ENCODE measurements at places on chromosomes 12 and 14.

DNA sequence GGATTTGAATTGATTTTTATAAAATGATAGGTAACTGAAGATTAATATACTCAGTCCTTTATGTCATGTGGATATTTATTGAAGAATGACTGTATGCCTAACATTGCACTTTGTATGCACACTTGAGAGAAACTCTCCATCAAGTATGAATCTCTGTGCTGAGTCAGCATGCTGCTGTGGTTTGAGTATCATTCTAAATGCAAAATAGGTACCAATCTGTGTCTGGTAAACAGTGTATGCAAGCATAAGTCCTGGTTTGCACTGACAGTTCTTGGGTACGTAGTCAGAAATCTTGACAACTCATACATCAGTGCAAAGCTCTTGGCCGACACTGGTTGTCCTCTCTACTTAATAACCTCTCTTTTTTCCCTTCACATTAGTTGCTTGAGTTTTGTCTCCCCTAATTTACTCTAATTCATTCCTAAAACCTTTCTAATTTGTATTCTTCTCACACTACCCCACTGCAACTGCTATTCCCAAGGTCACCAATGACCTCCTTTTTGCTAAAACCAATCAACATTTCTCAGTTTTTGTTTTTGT is 21.8 kb downstream of the MGAT4C start:
- no peak for DNase-seq

- no peak for DNase-seq
Observed at GRCh38 chr12:68259318-68259940, 6.0 kb upstream of the IL22 start.

DNA sequence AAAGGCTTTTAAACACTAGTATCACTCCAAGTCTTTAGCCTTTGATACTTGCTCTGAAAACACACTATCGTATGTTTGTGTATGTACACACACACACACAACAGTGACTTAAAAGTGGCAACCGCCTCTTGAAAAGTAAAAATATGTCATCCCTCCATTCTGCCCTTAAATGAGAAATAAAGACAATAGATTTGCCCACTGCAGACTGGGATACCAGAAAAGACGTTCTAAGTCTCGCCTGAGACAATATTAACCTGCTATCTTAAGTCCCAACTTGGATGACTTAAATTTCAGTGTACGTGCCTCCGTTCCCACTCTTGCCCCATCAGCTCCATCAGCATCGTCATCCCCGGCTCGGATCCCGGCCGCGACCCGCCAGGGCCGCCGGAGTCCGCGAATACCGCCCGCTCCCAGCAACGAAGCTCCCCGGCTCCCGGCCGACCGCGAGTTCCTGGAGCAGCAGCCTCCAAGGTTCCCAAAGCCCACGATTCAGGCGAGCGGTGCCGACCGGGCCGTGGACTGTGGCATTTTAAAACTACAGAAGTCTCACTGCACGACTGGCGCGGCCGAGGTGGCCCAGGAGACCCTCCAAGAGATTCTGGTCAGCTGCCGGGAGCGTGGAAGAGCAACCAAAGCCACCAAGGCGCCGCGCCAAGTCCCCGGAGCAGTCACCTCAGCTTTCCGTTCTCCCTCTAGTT is 2.8 kb upstream of the ARID2 start:
- DNase-seq: no peak

DNA sequence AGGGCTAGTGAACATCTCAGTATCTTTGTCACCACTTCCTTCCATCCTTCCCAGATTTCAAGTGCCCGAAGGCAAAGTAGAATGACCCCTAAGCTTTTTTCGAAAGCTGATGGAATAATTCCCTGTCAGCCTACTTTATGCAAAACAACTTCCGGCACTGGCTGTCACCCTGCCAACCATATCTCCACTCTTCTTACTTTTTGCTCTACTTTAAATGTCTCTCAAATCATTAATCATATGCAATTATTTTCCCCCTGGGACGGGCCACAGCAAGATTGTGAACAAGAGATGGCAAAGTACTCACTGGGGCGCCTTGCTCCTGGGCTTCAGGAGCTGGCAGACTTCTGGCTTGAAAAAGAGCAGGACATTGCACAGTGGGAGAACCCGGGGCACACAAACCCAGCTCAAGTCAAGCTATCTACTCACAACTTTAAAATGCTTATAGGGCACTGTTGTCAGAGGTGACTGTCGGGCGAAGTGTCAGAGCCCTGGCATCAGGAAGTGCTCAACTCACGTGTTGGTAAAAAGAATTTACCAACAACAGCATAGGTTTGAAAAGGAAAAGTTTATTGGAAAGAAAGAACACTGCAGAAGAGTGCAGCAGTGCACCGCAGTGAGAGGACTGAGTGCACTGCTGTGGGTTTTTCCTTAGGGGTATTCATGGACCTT is 373.5 kb downstream of the PAWR start:
- no peak for DNase-seq

- no peak for DNase-seq
Observed at GRCh38 chr14:30129807-30130206, 202.2 kb upstream of the PRKD1 start.

GRCh38 chr14:51855234-51855633 is 5.2 kb upstream of the GNG2 start:
- no peak for DNase-seq

- no peak for DNase-seq
Observed at GRCh38 chr12:21800011-21800410, 25.5 kb upstream of the KCNJ8 start.

DNA sequence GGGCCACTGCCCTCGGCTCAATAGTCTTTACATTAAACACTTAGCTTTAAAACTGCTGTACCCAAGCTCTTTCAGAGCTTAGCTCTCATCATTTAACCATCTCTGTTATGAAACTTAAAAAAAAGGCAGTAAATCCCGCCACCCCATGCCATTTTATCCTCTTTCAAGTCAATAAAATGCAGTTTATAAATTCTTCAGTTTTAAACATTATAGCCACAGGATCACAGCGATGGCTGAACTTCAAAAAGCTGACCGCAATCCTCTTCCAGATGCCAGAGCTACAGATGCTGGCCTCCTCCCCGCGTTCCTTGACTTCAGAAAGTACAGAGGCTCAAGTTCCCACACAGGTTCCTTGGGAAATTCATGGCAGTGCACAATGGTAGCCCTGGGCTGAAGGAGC is 4.2 kb downstream of the OR10G3 start:
- DNase-seq: no peak

- DNase-seq: no peak
Observed at GRCh38 chr14:99155173-99156089, 116.6 kb downstream of the BCL11B start.

DNA sequence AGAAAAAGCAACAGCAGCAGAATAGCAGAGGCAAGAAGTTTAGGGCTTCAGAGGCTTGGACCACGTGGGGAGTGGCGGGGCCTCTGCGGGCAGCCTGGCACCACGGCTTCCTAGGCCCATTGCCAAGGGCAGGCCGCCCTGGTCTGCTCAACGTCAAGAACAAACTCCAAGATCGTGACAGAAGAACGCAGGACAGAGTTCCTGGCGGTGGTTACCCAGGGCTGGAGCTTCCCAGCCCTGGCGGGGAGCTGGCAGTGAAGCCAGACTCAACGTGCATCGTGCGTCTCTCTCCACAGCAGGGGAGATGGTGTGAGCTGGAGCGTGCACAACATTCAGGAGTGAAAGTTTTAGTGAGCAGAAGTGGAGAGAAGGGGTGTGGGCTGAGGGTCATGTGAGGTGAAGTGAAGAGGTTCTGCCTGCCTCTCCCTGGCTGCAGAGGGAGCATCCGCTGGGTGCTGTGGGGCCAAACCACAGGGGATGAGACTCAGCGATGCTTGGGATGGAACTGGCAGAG is 13.9 kb upstream of the CACNA2D4 start:
- DNase-seq: no peak

- DNase-seq: no peak
Observed at GRCh38 chr14:95495538-95496025, 20.9 kb downstream of the SYNE3 start.

- DNase-seq: no peak
Observed at GRCh38 chr14:99012703-99013102, 259.3 kb downstream of the BCL11B start.

DNA sequence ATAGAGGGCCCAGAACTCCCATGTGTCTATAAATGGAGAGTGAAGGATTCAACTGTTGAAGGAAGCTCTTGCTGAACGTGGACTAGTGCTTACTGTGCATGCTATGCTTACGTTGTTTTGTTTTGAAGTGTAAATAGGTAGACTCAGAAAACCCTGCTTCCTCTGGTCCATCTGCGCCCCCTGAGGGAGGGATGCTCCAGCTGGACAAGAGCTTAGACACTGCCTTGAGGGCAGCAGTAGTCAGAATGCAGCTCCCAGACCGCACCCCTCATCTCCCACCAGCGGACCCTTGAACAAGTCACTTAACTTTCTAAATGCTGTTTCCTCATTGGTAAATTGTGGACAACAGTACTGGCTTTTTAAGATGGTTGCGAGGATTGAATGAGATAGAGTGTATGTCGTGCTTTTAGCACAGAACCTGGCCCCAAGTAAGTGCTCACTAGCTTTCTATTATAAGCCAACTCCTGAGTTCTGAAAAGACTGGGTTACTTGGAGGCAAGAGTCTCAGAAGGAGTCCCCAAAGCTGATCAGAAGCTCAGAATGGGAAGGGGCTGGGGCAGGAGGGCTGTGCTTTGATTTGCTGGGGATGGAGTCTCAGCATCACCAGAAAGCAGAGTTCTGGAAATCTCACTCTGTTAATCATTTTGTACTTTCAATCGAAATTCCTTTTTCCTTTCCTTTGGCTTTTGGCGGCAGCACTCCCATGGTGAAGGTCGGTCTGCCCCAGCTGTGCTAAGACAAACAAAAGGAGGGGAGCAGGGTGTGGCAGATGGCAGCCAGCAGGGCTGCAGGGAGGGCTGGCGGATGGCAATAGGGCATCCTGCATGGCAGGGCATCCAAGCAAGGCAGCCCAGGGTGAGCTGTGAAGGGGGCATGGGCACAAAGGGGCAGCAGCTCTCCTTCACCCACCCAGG is 15.6 kb downstream of the AGAP2 start:
- DNase-seq: no peak

- no peak for DNase-seq
Observed at GRCh38 chr14:42856106-42856505, 1249.4 kb downstream of the LRFN5 start.

GRCh38 chr12:115351514-115352077 is 667.6 kb upstream of the TBX3 start:
- DNase-seq: no peak

DNA sequence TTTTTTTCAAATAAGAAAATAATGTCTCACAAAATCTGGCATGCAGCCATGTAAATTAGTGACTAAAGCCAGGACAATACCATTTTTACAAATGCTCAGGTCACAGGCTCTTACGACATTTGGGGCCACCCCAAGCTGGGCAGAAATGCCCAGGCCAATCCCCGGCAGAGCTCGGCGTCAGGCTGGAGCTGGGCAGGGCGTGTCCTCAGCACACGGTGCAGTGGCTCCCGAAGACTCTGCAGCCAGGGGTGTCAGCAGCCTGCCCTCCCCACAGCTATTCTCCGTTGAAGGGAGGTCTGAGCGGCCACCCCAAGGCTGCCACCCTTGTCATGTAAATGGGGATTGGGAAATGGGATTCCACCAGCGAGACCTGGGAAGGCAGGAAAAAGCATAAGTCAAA is 158.6 kb downstream of the DICER1 start:
- DNase-seq: no peak

DNA sequence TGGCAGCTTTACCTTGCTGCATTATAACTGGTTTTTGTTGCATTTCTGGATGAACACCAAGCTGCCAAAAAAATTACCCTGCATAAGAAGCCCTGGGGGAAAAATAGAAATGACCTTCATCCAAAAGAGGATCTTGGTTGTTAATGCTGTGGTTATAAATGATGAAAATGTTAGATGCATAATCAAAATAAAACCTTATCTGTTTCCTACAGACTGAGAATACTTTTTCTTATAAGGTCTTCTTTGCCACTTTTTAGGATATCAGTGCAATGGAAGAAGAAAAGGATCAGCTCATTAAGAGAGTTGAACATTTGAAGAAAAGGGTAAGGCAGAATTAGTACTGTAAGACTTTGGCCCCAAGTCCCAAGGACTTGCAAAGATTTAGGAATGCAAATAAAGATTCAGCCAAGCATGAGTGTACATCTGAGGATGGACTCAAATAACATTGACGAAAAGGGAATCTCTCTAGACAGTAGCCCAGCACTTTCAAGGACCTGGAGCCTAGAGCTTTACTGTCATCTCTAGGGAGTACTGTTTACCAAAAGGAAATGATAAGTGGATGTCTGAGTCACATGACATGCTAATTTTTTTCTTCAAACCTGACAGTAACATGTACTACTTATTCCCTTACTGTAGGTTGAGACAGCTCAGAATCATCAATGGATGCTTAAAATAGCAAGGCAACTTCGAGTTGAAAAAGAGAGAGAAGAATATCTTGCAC is 10.7 kb downstream of the IFT81 start:
- no peak for DNase-seq

All from stimulated activated CD4-positive, alpha-beta T cell treated with anti-CD3 and anti-CD28 coated beads, Interleukin-1b, Interleukin-23, amount 100 ng/mL, for 1 hour (primary cell).